ENCODE measurements at places on chromosomes 7 and 10.

DNA sequence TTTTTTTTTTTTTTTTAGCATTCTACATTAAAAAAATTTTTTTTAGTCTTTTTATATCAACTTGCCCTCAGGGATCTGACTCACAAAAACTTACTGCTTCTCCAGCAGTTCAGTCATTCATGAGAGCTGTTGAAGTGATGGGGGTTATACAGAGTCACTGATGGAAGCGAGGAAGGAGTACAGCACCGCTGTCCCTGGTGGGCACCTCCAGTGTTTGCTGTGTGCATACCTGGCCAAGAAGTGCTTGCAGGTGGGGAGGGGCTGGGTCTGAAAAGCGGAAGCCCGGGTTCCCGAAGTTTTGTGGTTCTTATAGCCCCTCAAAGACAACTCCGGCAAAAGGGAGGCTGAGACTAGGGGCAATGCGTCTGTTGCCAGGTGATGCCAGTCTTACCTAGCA is 46.2 kb downstream of the MINDY4 start:
- no peak for DNase-seq

- DNase-seq, result no peak
Measured at GRCh38 chr10:4100380-4100779, 315.4 kb upstream of the KLF6 start.

- DNase-seq, result no peak
Measured at GRCh38 chr10:5512881-5513612, 11.7 kb upstream of the CALML3 start.

GRCh38 chr7:141074162-141074991 is 513 bp downstream of the TMEM178B start:
- peak; percentile 23 for DNase-seq

DNA sequence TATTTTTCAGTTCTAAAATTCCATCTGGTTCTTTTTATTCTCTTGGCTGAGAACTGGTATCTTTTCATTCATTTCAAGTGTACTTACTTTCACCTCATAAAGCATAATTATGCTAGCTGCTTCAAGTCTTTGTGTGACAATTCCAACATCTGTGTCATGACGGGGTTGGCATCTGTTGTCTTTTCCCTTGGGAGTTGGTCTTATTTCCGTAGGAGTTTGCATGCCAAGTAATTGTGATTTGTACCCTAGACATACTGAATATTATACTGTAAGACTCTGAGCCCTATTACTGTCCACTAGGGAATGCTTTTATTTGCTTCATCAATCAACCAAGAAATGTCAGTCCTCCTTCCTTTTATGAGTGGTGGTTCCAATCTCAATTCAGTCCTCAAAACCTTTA is 24.6 kb upstream of the HUS1 start:
- DNase-seq, result no peak

GRCh38 chr7:70237831-70238575 is 639.7 kb downstream of the AUTS2 start:
- peak; percentile 72 for DNase-seq

GRCh38 chr10:122461729-122462532 is 578 bp downstream of the HTRA1 start:
- no peak for DNase-seq

DNA sequence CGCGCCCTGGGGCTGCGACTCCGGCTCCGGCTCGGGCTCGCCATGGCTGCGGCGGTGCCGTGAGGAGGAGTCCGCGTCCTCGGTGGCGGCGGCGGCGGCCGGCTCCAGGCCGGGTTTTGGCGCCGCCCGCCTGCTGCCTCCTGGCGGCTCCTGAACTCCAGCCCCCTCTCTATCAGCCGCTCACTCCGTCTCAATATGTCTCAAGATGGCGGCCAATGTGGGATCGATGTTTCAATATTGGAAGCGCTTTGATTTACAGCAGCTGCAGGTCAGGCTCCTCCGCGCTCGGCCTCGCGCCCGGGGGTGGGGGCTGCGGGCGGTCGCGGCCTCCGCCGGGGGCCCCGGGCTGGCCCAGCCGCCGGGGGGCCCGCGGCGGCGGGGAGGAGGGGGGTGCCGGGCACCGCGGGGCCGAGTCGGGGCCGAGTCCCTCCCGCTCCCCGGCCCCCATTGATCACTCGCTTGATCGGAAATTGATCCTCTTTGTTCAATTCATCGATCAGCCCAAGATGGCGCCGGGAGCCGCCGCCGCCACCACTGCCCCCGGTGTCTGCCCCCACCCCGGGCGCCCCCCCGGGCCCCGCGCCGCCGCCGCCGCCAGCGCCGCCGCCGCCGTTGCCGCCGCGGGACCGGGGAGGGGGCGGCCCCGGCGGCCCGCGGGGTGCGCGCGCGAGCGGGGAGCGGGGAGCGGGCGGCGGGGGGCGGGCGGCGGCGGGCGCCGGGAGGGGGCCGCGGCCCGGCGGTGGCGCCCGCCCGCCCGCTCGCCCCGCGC is 1.4 kb upstream of the CUX1 start:
- DNase-seq, result peak; percentile 95
